T-cell (primary cell): ENCODE measurements at places on chromosomes 13 and 19.

DNA sequence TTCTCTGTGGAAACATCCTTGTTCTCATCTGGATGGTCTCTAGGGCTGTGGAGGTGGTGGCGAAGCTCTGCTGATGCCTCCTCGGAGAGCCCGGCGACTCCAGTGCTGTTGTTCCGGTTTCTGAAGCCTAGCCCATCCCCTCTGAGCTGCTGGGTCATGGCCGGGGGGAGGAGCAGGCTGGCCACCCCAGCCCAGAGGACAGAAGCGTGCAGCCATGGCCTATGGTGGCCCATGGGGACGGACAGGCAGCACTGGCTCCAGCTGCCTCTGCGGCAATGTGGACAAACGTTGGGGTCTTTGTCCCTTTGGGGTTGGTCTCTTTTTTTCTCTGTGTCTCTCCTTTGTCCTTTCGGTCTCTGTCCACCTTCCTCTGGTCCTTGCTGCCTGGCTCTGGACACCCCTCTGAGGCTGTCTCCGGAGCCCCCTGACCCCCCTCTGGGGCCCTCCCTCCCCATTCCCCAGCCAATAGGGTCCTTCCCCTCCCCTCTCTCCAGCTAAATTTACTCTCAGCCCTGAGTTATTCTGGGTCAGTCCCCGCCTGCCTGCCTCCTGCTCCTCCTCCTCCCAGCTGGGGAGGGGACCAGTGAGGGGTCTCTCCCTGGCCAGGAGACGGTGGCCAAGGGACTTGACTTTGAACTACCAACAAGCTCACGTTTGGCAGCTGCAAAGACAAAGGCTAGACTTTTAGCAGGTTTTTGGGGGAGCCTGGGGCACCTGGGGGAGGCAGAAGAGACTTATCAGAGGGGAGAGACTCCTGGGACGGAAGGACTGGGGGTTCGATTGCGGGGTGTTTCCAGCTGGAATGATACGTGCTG is at the start of gene HRC:
TSS of gene HRC (minus strand) at position 392 of the 815 bp plus-strand sequence. CDS start at position 233, 159 bp downstream.
- DNase-seq, result no peak

DNA sequence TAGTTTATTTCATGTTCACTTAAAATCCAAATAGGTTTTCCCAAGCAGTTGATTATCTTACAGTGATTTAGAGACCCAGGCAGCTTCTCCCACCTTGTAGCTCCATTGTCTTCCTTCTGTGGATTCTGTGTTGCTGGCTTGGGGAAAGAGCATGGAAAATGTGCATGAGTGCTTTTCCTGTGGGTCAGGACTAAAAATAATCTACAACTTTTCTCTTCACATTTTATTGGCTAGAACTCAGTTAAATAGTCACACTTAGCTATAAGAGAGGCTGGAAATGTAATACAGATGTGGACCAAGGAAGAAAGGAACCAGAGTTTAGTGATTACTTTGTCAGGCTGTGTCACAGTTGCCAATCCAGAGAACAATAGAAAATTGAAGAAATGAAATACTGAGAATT is 198.8 kb downstream of the NBEA start:
- no peak for DNase-seq

DNA sequence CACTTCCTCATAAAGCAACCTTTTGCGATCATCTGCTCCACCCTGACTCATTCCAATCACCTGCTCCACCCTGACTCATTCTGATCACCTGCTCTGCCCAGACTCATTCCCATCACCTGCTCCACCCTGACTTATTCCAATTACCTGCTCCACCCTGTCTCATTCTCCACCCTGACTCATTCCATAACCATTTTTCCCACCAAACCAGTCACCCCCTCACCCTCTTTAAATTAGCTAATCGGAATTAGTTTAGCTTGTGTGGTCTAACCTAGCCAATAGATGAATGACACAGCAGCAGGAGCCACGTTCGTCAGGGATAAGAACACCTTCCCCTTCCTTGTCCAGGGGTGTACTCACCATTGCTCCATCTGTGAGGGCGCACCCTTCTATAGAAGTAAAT is 134.0 kb downstream of the COG6 start:
- no peak for DNase-seq

DNA sequence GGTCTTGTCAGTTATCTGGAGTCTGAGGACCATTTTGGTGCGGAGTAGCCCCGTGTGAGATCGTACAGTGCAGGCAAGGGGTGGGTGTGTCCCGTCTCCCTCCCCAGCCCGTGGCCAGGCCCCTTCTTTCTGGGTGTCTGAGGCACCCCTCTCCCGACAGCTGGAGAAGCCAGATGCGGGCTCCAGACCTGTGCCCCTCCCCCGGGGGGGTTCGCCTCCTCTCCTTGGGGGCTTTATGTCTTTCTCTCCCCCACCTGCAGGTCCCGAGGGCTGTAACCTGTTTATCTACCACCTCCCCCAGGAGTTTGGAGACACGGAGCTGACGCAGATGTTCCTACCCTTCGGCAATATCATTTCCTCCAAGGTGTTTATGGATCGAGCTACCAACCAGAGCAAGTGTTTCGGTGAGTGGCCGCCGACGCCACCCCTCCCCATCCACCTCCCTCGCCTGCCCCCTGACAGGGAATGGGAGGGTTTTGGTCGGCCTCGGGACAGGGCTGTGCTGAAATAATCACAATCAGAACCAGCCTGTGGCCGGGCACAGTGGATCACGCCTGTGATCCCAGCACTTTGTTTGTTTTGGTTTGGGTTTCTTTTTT is 65.6 kb downstream of the CELF5 start:
- DNase-seq, result no peak

DNA sequence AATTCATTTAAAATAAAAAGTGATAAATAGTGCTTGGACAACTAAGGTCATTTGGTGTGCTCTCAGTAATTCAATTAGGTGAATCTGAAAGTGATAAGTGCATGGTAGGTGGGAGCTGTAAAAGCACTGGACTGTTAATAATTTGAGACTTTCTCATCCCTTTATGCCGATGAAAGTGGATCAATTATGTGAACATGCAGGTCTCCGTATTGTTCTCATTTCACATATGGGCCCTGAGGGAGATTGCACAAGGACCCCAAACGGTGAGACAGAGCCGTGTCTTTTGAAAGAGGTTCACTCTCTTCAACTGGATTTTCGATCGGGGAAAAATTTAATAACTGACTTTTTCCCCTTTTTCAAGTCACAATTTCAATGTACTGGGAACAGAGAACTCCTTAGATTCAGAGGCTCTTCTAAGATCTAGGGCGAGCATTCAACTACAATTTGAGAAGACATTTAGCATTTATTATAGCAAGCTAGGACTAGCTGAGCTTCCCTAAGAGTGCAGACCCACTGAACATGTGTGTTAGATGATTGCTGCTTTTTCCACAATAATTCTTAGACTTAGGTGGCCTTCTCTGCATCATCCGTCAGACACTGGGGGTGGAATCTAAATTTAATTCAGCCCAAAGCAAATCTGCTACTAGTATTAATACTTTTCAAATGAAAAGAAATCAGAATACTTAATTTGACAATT is 347.6 kb downstream of the OXGR1 start:
- no peak for DNase-seq

- DNase-seq, result no peak
Measured at GRCh38 chr19:33405553-33406461, 32.3 kb downstream of the CEBPG start.
